ENCODE measurements at places on chromosomes 7 and 10.

- no peak for DNase-seq
Observed at GRCh38 chr7:57819491-57819981, 369.6 kb downstream of the ZNF716 start.

DNA sequence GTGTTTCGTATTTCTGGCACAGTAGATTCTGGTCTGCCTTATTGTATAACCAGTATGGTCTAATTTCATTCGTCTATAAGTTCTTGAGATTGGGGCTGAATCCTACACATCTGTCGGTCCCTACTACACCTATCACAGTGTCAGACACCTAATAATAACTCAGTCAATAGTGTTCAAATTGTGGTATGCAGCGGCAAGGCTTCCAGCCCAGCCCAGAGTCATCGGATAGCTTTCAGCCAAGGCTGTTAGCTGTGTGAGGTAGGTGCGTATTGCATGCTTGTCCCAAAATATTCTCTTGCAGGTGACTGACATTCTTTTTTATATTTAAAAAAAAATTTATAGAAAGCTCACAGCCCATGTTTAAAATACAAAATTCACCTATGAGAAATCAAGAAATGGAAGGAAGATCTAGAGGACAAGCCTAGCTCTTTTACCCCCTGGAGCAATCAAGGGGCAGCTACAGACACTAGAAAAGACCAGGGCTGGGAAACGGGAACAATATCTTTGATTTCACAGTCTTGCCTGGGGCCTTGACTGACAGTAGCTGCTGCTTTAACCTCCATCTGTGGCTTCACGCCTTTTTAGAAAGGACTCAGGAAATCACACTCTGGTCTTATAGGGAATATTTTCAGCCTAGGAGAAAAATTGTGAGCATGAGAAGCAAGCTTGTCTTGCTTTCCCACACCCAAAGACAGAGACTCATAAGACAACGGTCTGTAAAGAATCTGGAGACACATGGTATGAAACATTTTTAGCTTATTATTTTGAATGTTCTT lies 9.5 kb upstream of the ASB4 start:
- DNase-seq: no peak

DNA sequence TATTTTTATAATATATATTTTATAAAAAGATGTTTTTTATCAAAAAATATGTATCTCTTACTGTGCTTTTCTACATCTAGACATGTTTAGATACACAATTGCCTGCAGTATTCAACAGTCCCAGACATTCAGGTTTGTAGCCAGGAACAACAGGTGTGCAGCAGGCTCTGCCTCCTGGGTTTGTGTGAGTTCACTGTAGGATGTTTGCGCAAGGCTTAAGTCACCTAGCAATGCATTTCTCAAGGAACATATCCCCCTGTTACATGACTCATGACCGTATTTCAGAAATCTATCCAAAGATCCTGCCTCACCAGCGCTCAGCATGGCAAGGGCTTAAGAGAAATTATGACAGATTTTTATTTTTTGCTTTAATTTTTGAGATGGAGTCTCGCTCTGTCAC lies 41.5 kb downstream of the PITRM1 start:
- no peak for DNase-seq

DNA sequence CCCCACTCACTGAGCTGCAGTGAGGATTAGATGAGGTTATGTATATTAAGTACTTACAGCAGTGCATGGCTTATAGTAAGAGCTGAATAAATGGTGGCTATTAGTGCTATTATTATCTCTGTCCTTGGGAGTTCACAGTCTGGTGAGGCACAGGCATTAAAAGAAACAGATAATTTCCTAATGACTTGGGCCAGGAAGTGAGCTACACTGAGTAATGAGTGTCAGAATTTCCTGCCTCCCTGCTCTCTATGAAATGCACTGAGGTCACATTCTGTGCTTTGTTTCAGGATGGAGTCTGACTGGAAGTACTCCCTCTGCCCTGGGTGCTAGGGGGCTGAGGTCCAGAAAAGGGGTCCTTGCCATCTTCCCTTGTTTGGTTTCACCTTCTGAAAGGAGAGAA lies 48.7 kb upstream of the LOXL4 start:
- DNase-seq: no peak

DNA sequence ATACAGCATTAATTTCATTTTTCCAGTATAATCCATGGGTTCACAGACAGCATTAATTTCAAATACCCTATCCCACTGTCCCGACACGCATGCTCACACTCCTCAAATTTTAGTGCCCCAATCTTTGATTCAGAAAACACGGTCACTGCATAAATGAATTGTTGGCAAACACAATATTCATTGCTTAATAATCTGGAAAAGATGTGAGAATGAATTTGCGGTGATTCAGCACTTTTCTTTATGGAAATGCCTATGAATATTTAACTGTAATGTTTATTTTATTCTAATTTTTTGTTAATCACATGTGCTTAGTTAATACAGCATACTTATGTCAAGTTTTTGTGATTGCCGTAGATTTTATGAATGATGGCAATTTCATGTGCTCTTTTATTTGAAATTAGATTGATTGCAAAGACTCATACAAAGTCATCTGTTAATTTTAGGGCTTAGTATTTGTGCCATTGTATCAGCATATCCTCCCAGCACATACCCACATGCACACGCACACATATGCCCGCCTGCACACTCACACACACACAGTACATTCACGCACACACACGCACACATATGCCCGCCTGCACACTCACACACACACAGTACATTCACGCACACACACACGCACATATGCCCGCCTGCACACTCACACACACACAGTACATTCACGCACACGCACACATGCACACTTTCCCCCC lies 35.1 kb downstream of the MACROH2A2 start:
- DNase-seq: no peak

- no peak for DNase-seq
Observed at GRCh38 chr7:2614631-2615330, 17.0 kb upstream of the TTYH3 start.

DNA sequence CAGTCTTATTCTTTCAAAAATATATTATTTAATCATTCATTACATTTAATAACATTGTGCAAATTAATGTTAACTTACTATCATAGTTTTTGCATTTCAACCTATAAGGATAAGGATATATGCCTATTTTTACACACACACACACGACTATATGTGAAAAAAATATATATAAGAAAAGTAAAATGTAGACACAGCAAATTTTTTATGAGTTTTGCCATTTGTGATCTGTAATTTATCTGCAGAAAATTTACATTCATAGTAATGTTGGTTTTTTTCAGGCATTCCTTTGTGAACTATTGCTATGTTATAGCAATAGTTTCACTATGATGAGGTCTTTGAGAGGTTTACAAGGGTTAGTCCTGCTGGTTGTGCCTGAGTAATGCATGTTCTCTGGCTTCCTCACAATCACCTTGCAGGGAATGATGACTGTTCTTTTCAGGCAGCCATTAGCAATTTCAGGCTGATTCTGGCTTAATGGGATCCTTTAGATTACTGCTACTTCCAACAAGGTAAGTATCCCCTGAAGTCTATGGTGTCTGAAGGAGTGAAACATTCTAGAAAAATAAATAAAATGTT lies 183.7 kb upstream of the CDK1 start:
- DNase-seq: peak; percentile 15

- no peak for DNase-seq
Observed at GRCh38 chr7:47684728-47685127, 102.8 kb upstream of the TNS3 start.

GRCh38 chr10:100103581-100103980 lies 21.9 kb upstream of the CPN1 start:
- DNase-seq: no peak

DNA sequence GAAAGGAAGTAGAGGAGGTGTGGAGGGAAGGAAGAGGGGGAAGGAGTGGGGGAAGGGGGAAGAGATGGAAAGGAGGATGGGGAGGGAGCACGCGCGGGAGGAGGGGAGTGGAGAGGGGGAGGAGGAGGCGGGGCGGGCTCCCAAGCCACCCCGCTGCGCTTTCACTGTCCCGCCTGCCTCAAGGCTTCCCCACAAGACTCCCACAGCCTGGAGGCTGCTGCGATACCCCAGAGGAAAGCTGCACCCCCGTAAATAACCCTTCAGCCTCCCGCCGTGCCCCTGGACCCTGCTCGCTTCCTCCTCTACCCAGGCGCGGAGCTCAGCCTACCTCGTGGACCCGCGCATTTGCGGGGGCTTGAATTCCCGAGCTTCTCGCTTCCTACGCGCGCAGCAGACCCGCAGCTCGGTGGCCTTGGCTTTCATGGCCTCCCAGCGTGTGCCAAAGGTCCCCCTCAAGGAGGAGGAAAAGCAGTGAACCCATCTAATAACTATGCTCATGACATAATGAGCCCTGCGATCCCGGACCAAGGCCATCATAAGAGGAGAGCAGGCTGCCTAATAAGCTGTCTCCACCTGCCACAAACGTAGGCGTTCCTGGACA lies at the start of gene C10orf67:
TSS of gene C10orf67 (minus strand) at position 557 of the 601 bp plus-strand sequence. CDS start at position 534, 23 bp downstream.
- DNase-seq: peak; percentile 38

- peak; percentile 9 for DNase-seq
Observed at GRCh38 chr10:59805014-59805413, 51.8 kb upstream of the MRLN start.

- peak; percentile 9 for DNase-seq
Observed at GRCh38 chr7:77759294-77759889, 38.8 kb downstream of the TMEM60 start.

GRCh38 chr10:125062227-125062913 lies 98.0 kb downstream of the CTBP2 start:
- no peak for DNase-seq

DNA sequence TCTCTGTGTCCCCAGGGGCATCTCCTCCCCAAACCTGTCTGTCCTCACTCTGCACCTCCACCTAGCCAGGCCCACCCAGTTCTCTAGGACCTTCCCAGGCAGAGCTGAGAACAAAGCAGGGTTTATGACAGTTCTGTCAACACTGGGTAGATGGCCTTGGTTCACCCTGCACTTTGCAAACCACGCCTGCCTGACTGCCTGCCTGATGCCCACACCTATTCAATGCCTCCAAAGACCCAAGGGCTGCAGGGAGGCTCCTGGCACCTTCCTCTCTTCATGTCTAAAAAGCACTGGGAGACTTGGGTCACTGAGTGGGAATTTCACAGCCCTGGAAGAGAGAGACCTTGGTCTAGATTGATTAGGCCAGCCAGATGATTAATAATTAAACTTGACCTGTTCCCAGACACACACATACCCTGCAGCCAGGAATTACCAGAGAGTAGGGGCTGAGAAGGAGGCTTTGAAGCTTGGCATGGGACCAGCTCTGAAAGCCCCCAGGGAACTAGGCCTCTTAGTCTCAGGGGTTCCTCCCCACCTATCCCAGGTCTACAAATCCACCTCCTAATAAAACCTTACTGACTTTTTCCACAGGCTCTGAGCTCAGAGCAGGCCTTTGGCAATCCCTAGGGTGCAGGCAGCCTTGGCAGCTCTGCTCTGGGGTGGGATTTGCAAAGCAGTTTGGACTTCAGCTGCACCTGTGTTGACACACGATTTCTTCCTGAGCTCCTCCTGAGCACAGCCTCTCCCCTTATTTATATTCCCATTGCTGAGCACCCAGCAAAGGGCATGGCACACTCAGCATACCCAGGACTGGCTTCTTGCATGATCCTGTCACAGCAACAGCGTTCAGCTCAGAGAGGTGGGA lies 25.7 kb upstream of the PDCD4 start:
- no peak for DNase-seq

- no peak for DNase-seq
Observed at GRCh38 chr10:127368929-127369328, 172.5 kb upstream of the INSYN2A start.

- DNase-seq: peak; percentile 42
Observed at GRCh38 chr10:61986382-61986781, 84.9 kb downstream of the ARID5B start.
